Hematopoietic multipotent progenitor cell treated with erythropoietin and hydrocortisone succinate and interleukin-3 and kit ligand, for 6 days (in vitro differentiated cells): ENCODE measurements at places on chromosomes 1 and 21.

GRCh38 chr1:42733415-42734200 is 6.4 kb downstream of the CLDN19 start:
- no peak for DNase-seq

GRCh38 chr1:101745551-101746270 is 251.0 kb downstream of the OLFM3 start:
- no peak for DNase-seq

DNA sequence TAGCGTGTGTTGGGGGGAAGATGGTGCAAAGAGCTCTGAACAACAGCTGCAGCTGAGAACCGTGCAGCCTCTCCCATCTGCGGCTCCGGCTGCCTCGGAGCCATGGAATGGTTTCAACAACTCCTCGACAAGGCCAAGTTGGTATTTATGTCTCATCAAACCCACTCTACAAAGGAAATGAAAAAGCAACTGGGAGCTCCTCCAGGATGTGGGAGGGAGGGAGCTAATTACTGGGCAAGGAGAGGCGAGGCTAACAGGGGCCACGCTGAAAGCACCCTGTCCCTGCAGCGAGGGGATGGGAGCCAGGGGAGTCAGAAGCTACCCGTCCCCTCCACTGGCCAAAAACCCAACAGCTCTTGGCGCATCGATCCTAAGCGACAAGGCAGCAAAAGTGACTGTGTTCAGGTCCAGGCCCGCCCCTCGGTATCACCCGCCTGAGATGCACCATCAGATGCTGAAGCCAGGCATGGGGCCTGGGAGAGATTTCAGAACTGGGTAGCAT is 63.1 kb downstream of the ACOT7 start:
- no peak for DNase-seq

DNA sequence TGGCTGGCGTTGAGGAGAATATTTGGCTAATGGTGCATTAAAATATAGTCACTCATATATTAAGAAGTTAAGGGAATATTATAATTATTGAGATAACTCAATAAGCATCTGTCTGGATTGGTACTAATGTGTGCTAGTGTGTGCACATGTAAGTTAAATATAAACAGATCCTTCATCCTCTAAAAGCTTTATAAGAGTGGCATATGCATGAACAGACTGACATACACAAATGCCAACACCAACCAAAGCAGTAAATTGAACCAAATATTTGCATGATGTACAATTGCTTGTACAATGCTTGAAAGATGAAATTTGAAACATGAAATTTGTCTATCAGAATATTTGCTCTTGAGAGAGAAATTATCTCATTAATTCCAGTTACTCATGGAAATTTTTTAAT is 344.9 kb downstream of the ADGRL2 start:
- no peak for DNase-seq

DNA sequence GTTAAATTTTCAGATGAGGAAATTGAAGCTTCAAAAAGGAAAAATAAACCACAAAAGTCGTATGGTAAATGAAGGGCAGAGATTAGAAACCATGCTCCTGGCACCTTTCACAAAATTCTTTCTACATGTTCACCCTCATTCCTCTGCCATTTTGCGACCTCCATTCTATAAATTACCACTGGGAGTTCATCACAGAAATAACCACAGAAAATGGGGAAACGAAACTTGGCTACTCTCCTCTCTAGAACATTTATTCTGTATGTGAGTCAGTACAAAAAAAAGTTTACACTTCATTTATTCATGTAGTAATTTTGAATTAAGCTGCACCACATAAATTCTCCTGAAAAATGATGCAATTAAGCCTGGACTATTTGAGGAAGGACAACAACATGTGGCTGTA is 320.9 kb upstream of the C1orf87 start:
- no peak for DNase-seq

DNA sequence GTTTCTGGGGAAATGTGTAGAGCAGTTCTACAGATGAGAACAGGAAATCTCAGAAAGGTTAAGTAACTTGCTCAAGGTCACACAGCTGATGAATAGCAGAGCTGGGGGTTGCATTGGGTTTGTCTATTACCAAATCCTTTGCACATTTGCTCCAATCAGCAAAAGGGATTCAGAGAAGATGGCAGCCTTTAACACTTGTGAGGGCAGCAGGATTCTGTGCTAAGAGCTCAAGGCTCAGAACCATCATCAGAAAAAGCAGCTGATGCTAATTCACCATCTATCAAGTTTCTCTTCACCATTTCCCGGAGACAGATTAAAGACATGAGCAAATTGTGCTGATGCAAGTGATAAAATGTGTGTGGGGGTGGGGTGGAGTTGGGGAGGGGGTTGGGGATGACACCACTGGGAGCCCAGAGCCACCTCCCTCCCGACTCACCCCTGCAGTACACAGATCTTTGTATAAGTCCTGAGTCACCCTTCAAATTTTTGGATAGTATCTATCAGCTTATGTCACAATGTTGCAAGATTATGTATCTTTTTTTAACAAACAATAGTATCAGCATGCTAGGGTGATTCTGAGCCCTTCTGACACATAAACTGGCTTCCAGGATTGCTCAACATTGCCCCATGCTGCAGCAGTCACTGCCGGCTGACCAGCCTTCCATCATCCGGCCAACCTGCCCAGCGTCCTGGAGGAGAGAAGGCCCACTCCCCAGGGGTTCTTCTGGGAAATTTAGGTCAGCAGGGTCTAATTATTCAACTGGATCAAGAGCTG is 2.8 kb upstream of the SPSB1 start:
- DNase-seq = peak; percentile 48

GRCh38 chr1:31991182-31991581 is 22.5 kb upstream of the KHDRBS1 start:
- no peak for DNase-seq

GRCh38 chr1:88330201-88330600 is 353.9 kb upstream of the PKN2 start:
- no peak for DNase-seq

GRCh38 chr1:70754701-70755100 is 292.9 kb downstream of the PTGER3 start:
- peak; percentile 52 for DNase-seq

- no peak for DNase-seq
Measured at GRCh38 chr1:201229771-201230635, 39.4 kb downstream of the IGFN1 start.

DNA sequence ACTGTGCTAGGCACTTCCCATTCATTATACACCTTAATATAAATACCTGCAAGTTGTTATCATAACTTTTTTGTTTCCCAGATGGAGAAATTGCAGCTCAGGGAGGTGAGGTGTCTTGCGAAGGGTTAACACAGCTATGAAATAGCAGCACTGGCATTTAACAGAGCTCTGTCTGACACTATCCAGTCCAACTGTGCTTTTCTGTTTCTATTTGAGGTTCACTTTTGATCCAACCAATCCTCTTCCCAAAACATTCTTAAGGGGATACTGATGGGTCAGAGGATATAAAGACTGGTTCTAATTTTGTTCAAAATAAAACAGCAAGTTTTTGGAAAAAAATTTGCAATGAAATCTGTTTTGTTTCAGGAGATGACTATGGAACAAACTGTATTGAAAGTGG is 46.5 kb upstream of the C8B start:
- no peak for DNase-seq

DNA sequence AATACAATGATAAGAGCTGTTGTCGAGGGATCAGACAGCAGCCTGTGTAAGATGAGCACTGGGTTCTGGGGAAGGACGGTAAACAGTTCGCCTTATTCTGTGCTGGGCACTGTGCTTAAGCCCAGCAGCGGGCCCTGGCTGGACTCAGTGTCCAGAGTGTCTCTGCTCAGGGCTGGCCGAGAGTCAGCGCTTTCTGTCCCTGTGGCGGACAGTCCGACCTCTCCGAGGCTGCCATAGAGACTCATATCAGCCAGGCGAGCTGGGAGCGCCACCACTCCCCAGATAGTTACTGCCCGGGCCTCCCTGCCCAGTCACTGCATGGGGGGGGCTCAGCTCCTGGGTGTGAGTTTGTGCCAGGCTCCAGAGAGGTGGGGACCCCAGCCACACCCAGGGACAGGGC is 14.7 kb upstream of the NPHP4 start:
- DNase-seq = no peak

- DNase-seq = no peak
Measured at GRCh38 chr1:228350831-228351781, 55.5 kb downstream of the TRIM11 start.

GRCh38 chr1:186819126-186819525 is 9.6 kb upstream of the PLA2G4A start:
- no peak for DNase-seq

DNA sequence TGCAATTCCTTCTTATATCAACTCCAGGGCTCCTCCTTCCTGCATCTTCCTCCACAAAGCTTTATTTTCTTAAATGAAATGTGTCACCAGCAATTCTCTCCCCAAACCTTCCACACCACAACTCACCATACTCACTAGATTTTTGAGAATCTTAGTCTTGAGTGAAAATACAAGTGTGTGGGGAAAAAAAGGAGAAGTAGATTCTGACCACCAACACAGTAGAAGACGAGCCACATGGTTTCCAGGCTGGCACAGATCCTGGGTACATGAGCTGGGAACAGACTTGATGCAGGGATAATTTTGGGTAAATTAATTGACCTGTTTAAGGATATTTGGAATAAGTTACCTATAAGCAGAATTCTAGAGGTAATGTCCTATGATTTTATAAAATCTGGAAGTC is 72.8 kb upstream of the KCNJ15 start:
- DNase-seq = peak; percentile 11

GRCh38 chr1:59058665-59059439 is 238.0 kb upstream of the FGGY start:
- DNase-seq = no peak

GRCh38 chr1:221782970-221783369 is 41.1 kb upstream of the DUSP10 start:
- no peak for DNase-seq

GRCh38 chr1:110673197-110673701 is 1.5 kb downstream of the KCNA3 start:
- DNase-seq = no peak

DNA sequence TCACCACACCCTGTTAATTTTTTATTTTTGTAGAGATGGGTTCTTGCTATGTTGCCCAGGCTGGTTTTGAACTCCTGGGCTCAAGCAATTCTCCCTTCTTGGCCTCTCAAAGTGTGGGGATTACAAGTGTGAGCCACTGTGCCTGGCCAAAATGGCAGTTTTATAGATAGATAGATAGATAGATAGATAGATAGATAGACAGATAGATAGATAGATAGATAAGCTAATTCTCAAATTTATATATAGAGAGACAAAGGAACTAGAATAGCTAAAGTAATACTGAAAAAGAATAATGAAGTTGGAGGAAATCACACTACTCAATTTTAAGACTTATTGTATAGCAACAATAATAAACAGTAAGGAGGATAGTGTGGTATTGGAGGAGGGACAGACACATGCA is 21.1 kb downstream of the SHISAL2A start:
- DNase-seq = no peak

DNA sequence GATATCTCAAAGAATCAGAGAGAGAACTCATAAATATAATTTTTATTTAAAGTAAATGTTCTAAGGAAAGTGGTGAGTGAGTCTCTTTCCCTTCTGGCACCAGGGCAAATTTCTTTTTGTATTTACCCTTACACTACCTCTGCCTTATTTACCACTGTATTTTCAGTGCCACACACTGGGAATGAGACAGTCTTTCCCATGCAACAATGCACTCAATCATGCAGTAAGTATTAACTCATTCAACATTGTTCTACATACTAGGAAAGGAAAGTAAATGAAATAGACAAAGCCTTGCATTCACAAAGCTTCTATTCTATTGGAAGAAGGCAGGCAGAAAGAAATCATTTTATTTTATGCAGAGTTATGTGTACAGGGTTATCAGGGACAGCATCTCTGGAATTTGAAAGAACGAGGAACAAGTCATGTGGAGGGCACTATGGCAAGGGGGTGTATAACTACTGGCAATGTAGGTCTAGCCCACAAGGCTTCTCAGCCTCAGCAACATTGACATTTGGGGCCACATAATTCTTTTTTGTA is 129.8 kb upstream of the PRDX6 start:
- DNase-seq = no peak

- DNase-seq = peak; percentile 23
Measured at GRCh38 chr1:19128968-19129514, 81.0 kb downstream of the UBR4 start.

- DNase-seq = peak; percentile 77
Measured at GRCh38 chr1:180168786-180169639, 14.3 kb downstream of the QSOX1 start.

GRCh38 chr1:66176832-66177231 is 357.1 kb upstream of the SGIP1 start:
- no peak for DNase-seq

DNA sequence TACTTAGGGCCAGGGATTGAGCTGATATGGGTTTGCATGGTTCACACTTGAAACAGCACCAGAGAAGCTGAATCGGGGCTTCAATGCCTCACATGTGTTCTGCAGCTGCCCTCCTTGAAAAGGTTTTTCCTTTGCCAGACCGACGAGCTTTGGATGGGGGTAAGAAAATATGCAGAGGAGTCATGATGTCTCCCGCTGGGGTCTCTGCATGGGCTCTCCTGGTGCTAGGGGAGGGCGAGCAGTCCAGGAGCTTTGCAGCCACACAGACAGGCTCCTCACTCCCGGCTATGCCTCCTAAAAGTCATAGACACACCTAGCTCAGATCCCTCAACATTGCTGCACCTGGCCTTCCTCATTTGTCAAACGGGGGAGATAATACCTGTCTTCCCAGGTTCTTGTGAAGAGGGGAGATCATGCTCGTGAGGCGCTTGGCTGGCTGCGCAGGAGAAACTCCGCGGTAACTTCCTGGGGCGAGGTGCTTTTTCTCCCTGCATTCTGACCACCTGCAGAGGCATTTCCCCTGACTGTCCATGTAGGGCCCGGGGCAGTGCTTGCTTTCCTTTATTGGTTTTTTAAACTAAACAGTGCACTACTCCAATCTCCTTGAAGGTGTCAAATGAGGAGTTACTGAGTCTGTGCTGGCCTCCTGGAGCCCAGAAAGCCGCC is 112.4 kb downstream of the PLXNA2 start:
- no peak for DNase-seq

GRCh38 chr1:107862064-107862463 is 102.9 kb downstream of the VAV3 start:
- no peak for DNase-seq

GRCh38 chr1:869499-870244 is 54.1 kb upstream of the SAMD11 start:
- peak; percentile 67 for DNase-seq

GRCh38 chr1:186617926-186618325 is 62.3 kb downstream of the PTGS2 start:
- DNase-seq = no peak

- DNase-seq = peak; percentile 82
Measured at GRCh38 chr1:65459397-65459768, 38.9 kb downstream of the LEPR start.

DNA sequence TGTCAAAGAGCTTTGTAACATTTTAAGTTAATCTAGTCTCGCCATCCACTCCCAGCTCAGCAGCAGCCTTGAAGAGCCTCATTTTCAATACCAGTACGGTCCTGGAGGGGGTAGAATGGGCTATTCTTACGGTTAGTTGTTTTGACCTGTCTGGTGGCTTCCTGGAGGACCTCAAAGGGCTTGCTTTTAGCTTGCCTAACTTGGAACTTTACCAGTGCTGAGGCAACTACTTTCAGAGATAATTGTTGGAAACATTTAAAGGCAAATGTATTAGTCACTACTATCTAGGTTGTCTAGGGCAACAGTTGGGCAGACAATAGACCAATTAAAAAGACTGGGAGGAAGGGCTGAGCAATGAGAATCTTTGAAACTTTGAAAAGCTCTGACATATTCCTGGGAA is 56.0 kb downstream of the TTLL7 start:
- no peak for DNase-seq

GRCh38 chr1:153566414-153567371 is 1.0 kb upstream of the S100A2 start:
- DNase-seq = peak; percentile 99
